Neuronal stem cell (in vitro differentiated cells): ENCODE measurements at places on chromosomes 11 and 22.

- no peak overlapping the region for H3K27ac ChIP-seq
- no peak overlapping the region for H3K4me3 ChIP-seq
- no peaks in the 10 kb centered on the region for H3K36me3 ChIP-seq
- H3K27me3 ChIP-seq, result peaks cover 31% of the 10 kb centered on the region
- peaks cover 6% of the 10 kb centered on the region for H3K4me1 ChIP-seq
Measured at GRCh38 chr22:32574958-32575910, 100.6 kb downstream of the FBXO7 start.

GRCh38 chr11:64755681-64756361, 4.0 kb downstream of the PYGM start:
- no peaks in the 10 kb centered on the region for H3K27me3 ChIP-seq
- DNase-seq, result no peak
- peaks cover 37% of the 10 kb centered on the region for H3K4me1 ChIP-seq

GRCh38 chr11:113531575-113532451, 56.6 kb upstream of the DRD2 start:
- peaks cover 11% of the 10 kb centered on the region for H3K4me1 ChIP-seq
- no peaks in the 10 kb centered on the region for H3K36me3 ChIP-seq
- H3K27ac ChIP-seq, result no peak overlapping the region
- no peak for DNase-seq
- H3K4me3 ChIP-seq, result no peak overlapping the region

DNA sequence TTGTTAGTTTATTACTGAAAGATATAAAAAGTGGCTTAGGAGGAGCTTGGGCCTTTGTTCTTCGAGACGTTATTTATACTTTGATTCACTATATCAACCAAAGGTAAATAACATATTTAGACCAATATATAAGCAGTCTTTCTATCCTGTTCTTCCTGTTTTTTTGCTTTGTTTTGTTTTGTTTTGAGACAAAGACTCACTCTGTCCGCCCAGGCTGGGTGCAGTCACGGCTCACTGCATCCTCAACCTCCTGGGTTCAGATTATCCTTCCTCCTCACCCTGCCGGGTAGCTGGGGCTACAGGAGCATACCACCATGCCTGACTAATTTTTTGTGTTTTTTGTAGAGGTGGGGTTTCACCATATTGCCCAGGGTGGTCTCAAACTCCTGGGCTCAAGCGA, 66.8 kb downstream of the ATM start:
- DNase-seq, result no peak
- no peaks in the 10 kb centered on the region for H3K4me1 ChIP-seq
- no peak overlapping the region for H3K4me3 ChIP-seq
- H3K27ac ChIP-seq, result no peak overlapping the region
- H3K27me3 ChIP-seq, result no peaks in the 10 kb centered on the region

- no peaks in the 10 kb centered on the region for H3K36me3 ChIP-seq
- no peak overlapping the region for H3K4me3 ChIP-seq
- H3K27me3 ChIP-seq, result no peaks in the 10 kb centered on the region
- no peaks in the 10 kb centered on the region for H3K4me1 ChIP-seq
- DNase-seq, result no peak
Measured at GRCh38 chr11:94647926-94648325, 80.8 kb downstream of the PIWIL4 start.

DNA sequence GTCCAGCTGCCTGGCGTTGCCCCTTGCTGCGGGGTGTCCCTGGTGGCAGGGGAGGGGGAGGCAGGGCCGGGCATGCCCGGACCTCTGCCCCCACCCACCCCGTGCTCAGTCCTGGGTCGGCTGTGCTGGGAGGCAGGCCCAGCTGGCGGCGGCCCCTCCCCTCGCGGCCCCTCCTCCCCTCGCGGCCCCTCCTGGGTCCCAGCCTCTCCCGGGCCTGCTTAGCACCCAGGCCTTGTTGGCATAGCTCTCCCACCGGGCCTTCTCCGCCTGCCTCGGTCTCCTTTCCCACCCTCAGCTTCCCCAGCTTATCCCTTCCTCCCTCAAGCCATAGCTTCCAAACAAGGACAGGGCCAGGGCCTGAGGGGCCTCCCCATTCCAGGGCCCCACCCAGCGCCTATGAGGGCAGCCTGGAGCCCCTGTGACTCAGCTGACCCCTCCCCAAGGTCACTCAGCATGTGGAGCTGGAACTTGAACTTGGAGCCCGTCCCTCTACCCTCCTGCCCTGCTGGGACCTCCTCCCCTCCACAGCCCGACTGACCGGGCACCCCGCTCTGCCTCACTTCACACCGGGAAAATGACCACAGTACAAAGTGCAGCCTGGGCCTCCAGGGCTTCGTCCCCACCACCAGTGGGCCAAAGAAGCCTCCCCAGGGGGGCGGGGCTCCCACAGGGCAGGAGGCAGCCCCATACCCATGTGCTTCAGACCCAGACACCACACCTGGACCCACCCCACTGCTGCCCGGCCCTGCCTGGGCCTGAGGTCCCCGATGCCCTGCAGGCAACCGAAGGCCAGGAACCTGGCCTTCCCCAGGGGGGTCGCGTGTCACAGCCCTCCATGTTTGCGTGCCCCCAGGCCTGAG, 1.2 kb downstream of the EPS8L2 start:
- H3K4me3 ChIP-seq, result no peak overlapping the region
- H3K27me3 ChIP-seq, result no peaks in the 10 kb centered on the region
- H3K27ac ChIP-seq, result no peak overlapping the region
- peaks cover 2% of the 10 kb centered on the region for H3K36me3 ChIP-seq

GRCh38 chr11:133064152-133064877, 468.0 kb downstream of the OPCML start:
- H3K27me3 ChIP-seq, result no peaks in the 10 kb centered on the region
- peak overlapping the region; percentile 39 for H3K4me3 ChIP-seq
- no peaks in the 10 kb centered on the region for H3K36me3 ChIP-seq
- peak overlapping the region; percentile 23 for H3K27ac ChIP-seq
